ENCODE measurements at places on chromosomes 13 and 19.

DNA sequence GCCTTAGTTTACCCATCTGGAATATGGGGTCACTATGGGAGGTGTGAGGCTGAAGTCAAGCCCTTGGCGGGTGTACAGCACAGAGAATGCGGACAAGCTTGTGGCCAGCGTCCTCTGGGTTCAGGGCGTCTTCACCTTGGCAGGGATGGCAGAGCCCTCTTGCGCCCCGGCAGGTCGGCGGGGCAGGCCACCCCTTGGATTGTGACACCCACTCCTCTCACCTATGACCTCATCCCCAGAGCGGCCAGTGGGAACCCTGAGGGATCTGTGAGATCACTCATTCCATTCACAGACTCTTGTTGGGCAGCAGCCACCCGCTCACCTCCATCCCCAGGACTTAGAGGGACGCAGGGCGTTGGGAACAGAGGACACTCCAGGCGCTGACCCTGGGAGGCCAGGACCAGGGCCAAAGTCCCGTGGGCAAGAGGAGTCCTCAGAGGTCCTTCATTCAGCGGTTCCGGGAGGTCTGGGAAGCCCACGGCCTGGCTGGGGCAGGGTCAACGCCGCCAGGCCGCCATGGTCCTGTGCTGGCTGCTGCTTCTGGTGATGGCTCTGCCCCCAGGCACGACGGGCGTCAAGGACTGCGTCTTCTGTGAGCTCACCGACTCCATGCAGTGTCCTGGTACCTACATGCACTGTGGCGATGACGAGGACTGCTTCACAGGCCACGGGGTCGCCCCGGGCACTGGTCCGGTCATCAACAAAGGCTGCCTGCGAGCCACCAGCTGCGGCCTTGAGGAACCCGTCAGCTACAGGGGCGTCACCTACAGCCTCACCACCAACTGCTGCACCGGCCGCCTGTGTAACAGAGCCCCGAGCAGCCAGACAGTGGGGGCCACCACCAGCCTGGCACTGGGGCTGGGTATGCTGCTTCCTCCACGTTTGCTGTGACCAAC is at the start of gene SPACA4:
SPACA4 (plus strand) TSS at position 280 of the 896 bp plus-strand sequence; CDS start at position 517, 237 bp downstream.
- DNase-seq, result no peak

GRCh38 chr13:112095354-112095753 is 28.4 kb downstream of the SOX1 start:
- DNase-seq, result no peak

DNA sequence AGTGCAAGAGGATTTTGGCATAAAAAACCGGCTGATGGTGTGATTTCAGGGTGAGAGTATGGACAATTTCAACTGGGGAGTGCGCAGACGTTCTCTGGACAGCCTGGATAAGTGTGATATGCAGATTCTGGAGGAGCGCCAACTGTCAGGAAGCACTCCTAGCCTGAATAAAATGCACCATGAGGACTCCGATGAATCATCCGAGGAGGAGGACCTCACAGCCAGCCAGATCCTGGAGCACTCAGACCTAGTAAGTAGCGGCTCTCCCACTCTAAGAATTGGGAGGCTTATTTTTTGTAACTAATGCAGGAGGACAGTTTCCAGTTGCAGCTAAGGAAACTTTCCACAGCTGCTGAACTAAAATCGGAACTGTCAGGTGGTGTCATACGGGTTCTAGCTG is 53.6 kb downstream of the ZAR1L start:
- DNase-seq, result no peak

DNA sequence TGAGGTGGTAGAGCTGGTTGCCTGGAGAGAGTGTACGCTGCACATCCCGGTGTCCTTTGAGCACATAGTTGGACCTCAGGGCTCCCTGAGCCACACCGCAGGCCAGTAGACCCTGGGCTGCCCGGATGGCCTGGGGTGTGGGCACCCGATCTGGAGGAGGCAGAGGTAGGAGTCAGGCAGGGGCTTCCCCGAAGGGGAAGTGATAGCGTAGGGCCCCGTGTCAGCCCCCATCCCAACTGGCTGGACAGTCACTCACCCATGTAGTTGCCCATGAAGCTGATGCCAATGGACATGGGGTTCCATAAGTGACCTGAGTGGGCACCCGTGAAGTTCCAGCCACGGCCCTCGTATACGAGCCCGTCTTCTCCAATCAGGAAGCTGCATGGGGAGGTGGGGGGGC is 3.6 kb downstream of the PGLYRP1 start:
- DNase-seq, result no peak

- DNase-seq, result no peak
Measured at GRCh38 chr13:30907121-30907861, 1.2 kb downstream of the MEDAG start.

DNA sequence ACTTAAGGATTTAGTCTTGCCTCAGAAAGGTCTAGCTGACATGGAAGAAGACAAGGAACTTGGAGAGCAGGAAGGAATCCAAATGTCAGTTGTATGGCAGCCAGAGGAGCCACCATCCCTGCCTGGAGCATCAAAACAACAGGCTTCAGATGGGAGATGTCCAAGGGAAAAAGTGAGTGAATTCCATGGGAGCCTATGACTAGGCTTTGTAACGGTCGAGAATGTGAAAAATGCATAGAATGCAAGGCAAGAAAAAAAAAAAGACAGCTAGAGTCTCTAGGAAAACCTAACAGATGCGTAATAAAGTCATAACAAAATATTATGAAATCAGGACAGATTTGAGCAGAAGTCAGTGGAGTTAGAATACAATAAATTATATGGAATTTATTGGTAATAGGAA is 183.7 kb upstream of the LSM14A start:
- DNase-seq, result no peak

DNA sequence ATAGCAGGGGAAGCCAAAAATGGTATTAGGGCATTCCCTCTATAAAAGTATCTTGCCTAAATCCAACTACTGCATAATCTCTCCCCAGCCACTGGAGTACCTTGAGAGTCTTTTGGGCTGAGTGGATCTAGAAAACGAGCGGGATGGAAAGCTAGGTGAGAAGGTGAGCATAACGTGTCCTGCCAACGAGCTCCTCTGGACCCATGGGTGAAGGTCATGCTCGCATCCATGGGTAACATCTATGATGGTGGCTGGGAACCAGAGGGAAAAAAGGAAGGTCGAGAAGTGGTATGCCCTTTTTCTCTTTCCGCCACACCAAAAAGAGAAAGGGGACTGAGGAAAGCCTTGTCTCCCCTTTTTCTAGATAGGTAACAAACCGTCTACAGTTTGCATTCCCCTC is 63.0 kb downstream of the ZNF208 start:
- no peak for DNase-seq

DNA sequence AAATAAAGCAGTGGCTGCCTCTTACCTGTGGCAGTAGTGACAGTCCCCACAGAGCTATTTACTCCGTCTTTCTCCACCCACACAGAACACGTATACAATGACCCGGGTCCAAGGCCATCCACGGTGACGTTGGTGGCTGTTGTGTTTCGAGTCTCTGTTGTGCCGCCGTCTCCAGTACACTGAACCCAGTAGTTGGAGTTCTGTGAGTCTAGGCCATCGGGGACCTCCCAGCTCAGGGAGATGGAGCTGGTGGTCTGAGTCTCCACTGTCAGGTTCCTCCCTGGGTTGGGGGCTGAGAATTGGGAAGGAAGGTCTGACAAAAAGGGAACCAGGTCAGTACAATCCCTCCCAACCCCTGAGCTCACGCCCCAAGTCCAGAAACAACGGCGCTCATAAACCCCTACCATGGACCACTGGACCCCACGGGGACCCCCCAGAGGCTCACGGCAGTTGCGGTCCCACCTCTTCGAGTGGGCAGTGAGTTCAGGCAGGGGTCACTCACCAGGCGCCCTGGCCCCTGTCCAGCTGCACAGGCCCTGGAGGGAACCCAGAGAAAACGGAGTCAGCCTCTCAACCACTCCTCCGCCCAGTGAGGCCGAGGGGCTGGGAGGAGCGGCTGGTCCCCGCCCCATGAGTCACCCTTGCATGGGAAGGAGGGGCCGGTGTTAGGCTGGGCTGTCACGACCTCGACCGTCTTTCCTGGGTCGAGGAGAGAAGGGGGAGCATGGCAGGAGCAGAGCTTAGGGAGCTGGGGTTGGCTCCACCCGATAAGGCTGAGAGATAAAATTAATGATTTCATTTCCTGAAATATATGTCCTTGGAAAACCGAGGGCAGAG is 2.4 kb downstream of the PTPRH start:
- DNase-seq, result no peak

DNA sequence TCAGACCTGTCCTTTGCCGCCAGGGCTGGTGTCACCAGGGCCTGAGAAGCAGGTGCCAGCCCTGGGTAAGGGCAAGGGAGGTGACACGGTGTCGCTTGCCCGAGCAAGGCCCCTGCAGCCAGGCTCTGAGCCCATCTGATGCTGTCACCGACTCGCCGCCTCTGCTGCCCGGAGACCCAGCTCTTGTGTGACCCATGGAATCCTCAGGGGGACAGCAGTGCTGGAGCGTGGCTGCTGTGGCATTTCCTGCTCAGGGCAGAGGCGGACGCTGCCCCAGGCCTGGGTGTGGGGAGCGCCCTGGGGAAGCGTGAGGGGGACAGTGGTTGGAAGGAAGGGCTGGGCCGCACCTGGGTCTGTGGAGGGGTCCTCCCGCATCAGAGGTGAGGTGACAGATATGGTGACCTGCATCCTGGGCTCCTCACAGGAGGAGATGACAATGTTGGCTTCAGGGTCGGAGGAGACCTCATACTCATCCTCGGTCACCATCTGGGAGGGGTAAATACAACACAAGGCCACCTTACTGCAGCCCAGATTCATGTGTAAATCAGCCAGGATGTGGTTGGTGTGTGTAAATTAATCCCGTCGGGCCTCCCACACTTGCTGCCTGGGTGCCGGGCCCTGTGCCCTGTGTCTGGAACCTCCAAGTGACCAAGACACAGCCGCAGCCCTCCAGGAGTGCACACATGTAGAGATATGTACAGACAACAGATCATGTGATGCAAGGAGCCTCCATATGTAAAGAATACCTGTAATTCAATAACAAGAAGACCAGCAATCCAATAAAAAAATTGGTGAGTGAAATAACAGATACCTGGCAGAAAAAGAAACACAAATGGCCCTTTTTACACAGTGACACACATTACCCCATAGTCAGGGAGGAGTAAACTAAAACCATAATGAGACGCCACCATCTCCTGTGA is 27.6 kb upstream of the MATK start:
- DNase-seq, result no peak

- DNase-seq, result no peak
Measured at GRCh38 chr13:44273991-44274770, 99.4 kb upstream of the SERP2 start.

GRCh38 chr19:30330266-30330665 is 41.9 kb upstream of the ZNF536 start:
- no peak for DNase-seq

- no peak for DNase-seq
Measured at GRCh38 chr13:46721054-46721453, 75.9 kb downstream of the ESD start.

DNA sequence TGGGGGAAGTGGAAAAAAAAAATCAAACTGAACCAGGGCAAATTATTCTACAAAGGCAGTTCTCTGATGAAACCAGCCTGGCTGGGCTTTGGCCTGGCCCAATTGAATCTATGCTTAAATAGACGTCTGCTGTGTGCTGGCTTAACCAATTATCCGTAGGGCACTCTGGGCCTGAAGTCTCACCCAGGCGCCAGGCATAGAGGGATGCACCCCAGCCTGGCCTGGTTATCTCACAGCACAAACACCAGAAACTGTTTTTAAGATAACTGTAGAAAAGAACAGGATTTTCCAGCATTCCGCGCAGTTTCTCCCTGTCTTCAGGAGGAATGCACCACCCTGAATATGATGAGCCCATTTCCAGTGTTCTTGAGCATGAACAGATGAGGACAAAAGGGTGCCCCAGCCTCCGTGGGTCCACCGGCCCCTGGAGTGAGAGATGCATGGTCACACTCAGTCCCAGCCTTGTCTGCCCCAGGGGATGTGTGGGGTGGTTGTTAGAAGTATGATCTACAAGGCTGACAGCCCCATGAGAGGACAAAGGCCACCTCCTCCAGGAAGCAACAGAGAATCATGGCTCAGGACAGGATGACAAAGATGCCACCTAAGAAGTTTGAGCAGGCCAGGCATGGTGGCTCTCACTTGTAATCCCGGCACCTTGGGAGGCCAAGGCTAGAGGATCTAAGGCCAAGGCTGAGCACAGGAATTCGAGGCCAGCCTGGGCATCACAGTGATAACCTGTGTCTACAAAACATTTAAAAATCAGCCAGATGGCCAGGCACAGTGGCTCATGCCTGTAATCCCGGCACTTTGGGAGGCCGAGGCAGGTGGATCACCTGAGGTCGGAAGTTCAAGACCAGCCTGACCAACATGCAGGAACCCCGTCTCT is 50.2 kb downstream of the PEPD start:
- DNase-seq, result no peak

- DNase-seq, result no peak
Measured at GRCh38 chr19:35306473-35307246, 14.7 kb downstream of the MAG start.

DNA sequence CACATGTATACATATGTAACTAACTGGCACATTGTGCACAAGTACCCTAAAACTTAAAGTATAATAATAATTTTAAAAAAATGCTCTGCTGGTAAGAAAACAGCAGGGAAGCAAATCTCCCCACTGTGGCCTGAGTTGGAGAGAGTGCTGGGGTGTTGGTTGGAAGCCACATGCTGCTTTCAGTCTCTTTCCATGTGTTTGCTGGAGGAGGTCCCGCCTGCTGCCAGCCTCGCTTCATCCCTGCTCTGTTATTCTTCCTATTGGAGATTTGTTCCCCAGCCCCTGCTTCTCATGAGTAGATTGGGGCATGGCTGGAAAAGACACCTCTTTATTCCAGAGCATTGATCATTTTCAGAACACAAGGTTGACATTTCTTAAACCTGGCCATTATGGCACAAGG is 230.5 kb downstream of the FGF9 start:
- DNase-seq, result no peak

GRCh38 chr13:64158908-64159307 is 2743.3 kb upstream of the PCDH20 start:
- DNase-seq, result no peak

DNA sequence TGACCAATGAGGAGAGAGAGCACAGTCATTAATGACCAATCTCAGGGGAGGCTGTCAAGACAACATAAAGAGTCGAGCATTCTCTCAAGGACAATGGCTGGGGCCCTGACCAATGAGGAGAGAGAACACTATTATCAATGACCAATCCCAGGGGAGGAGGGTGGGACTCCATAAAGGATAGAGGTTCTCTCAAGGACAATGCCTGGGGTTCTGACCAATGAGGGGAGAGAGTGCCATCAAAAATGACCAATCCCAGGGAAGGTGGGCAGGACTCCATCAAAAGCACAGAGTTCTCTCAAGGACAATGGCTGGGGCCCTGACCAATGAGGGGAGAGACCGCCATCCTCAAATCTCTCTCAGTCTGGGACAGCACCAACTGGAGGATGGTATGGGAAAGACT is 3.3 kb upstream of the KLK11 start:
- no peak for DNase-seq

- no peak for DNase-seq
Measured at GRCh38 chr13:94217370-94217769, 262.1 kb downstream of the DCT start.

DNA sequence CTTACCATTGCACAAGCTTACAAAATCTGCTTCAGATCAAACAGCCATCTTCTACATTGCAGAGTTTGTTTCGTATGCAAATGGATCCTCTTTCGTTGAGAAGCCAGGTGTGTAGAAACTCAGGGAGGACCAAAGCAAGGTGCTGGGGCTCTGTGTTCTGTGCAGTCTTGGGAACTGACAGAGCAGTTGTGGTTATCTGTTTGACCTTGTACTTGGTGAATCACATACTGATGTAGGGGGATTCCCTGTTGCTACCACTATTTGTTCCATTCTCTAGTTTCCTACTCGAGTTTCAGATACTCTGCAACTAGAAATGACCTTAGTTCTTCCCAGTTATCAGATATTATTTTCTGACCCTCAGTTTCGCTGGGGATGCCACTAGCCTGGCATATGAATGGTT is 95.2 kb upstream of the CLDN10 start:
- no peak for DNase-seq

Data from activated naive CD4-positive, alpha-beta T cell (primary cell).